Erythroblast (primary cell): ENCODE measurements at places on chromosomes 2 and 18.

- DNase-seq, result no peak
Measured at GRCh38 chr2:132884705-132885104, 214.7 kb upstream of the LYPD1 start.

DNA sequence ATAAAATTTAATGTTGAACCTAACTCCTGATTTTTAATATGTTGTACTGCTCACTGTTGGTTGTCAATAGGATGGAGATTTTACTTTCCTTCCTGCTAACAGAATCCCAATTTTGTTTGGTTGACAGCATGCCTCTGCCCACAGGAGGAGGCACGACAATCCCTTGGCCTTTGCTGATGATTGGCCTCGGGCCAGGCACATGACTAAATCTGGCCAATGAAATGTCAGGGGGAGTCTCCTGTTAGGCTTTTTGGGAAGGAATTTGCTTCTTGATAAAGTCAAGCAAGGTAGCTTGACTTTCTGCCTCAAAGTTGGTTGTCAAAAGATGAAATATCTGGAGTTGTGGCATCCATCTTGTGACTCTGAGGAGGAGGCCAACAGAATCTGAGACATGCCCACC is 6.8 kb upstream of the TGFA start:
- no peak for DNase-seq

DNA sequence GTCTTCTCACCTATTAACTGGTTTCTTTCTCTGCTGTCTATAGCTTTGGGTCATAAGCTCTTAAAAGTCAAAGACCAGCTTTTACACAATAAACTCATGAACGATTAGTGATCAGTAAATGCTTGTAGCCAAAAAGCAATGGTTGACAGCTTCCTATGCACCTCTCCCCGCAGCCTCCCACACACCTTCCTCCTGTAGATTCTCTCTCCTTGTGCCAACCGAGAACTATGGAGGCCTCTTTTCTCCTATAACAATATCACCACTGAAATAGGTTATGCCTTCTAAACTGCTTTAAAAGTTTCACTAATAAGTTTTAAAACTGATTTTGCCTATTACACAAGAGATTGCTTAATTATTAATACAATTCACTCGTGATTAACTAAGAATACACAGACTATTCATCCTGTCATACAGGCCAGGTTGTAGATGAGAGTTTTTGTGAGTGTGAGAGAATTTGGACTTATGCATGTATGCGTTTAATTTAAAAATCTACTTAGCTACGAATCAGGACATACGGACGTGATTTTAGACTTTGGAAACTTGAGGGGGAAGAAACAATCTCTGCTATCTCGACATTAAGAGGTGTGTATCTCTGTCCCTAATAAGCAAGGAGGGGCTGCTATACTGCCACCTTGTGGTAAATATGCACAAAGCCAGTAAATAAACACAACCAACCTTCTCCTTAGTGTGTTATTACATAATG is 229.1 kb upstream of the RBBP8 start:
- DNase-seq, result peak; percentile 65

DNA sequence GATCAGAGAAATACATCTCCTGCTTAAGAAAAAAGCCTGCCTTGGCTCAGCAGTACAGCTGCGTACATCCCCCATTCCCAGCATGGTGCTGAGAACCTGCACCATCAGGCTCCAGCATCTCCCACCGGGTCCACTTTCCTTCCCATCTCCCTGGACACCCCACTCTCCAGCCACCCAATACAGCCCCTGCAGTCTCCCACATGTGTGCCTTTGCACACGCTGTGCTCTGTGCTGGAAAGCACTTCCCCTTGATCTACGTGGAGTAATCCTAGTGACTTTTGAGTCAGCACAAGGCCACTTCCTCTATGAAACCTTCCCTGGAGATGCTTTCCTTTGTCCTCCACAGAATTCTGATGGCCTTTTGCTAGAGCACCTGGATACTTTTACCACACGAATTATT is 17.0 kb downstream of the STAT1 start:
- DNase-seq, result no peak

DNA sequence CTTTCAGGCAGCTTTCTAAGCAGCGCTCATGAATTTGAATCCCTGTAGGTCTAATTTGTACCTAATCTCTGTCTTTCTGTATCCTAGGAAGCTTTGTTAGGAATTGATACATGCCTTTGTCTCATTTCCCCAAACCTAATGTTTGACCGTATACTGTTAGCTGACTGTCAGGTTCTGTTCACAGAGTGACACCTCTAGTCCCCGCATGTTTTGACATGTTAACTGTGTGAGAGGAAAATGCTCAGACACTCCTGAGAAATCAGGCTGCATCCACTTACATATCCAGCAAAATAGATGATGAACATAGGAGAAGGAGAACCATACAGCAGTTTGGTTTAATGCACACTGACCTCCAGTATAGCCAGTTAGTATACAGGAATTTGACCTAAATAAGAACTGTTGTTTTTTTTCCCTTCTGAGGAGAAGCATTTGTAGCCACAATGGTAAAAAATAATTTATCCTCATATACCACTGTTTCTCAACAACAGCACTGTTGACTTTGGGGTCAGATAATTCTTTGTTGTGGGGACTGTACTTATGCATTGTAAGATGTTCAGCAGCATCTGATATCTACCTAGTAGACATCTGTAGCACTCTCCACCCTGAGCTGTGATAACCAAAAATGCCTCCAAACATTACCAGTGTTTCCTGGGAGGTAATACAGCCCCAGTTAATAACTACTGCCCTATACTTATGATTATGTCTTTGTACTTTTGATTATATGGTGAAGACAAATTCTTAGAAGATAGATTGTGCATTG is 130.9 kb downstream of the NCOA1 start:
- no peak for DNase-seq

DNA sequence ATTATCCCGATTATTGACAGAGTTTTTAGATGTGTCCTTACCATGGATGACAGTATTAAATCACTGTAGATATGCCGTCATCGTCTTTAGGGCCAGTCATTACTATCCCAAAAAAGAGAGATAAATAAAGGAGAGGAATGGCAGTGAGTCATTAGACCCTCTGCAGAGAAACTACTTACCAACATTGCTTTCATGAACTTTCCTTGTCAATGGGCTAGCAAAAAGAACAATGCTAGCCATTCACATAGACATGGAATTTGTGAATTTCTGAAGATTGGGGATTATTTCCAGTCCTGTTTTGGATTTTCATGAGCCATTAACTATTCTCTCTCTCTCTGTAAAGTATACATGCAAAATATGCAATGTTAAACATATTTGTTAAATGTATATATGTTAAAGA is 319.4 kb upstream of the FANCL start:
- no peak for DNase-seq

DNA sequence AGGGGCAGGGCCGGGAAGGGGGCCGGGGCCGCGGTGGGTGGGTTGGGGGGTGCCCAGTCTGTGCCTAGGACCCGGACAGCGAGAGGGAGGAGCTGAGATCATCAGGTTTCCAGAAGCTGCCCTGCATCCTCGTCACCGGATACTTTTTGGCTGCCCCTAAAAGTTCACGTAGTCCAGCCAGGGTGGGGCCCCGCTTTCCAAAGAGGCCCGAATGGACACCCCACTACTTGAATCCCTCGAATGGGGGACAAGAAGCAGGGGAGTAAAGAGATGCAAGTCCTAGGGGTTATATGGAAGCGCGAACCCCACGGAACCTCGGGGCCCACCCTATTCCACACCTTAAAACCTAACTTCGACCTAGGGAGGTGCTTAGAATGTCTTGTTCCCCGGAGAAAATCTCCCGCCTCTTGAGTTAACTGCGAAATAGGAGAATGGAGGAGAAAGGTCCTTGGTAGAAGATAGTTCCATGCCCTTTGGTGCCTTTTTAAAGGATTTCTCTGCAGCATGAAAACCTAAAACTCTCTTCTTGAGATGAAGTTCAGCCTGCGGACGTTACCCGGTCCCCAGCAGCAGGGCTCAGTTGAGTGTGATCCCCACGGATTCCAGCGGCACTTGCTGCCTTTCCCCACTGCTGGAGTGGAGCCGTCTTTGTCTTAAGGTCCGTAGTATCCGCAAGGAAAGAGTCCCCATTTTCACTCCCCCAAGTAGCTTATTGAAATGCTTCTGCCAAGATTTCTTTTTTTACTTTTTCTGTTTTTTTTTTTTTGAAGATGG is 2.1 kb upstream of the RNF152 start:
- DNase-seq, result no peak

GRCh38 chr2:67516899-67517530 is 119.9 kb downstream of the ETAA1 start:
- DNase-seq, result no peak

- no peak for DNase-seq
Measured at GRCh38 chr2:232328032-232328422, 50.5 kb upstream of the ALPP start.

DNA sequence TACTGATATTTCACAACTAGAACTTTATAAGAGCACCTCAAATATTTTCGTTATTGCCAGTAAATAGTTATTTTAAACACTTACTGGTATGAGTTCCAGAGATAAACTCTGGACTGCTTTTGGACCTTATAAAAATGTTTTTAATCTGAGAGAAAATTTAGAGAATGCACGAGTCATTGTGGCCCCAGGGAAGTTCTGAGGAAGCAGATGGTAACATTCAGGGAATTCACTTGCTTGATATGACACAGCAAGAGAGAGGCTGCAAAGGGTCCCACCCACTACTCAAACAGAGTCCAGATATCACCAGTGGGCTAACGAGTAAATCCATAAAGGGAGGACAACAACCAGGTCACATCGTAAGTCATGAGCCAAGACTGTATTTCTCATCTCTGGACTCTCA is 526.8 kb downstream of the TDRD15 start:
- no peak for DNase-seq

DNA sequence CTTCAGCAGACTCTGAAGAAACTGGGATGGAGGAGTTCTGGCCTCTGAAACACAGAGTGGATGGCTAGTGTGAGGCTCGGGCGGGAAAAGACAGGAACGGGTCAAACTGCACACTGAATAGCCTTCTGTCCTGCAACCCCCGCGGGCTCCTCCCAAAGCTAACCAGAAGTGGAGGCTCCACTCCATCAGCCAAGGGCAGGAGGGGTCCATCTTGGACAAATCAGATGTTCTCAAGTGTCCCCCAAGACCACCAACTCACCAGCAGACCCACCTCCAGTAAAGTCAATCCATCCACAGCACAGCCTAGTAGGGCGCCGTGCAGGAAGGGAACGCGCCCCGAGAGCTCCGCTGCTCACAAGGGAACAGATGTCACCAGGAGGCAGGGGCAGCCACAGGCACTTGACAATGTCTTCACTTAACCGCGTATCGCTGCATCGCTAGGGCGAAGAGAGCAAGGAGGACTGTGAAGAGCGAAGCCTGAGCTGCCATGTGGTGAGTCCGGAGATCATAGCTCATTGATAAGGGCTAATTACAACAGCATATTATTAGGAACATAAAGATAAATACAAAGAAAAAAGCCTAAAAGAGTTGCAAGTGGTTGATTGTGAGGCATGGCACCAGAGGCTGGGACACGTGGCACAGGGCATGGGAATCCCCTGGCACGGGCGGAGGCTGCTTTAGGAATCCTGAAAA is 494.6 kb upstream of the MYT1L start:
- DNase-seq, result no peak

DNA sequence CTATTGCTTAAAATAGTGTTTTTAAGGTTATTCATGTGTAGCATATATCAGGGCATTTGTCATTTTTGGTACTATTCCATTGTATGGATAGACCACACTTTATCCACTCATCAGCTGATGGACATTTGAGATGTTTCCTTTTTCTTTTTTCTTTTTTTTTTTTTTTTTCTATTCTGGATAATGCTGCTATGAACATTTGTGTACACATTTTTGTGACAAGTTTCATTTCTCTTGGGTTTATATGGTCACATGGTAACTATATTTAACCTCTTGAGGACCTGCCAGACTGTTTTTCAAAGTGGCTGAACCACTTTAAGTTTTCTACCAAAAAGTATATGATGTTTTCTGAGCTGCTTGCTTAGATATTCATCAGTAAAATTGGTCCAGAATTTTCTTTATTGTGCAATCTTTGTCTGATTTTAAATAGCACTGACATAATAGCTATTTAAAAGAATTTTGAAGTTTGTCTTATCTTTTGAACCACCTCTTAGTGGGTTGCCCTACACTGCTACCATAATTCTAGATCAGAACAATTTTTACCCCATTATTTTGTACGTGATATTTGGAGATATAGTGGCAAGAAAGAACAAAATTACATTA is 219.4 kb upstream of the SIX3 start:
- DNase-seq, result no peak

DNA sequence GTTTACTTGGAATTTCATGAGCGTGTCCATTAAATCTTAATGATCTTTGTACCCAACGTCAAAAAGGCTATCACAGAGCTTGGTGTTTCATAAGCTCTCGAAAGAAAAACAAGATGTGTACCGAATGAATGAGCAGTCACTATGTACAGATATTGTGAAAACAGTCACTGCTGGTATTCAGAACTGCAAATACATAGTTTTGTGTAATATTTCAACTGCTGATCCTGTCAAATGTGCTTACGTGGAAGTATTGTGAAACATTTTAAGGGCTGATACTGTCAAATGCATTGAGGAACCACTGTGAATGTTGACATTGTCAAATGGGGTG is 184.2 kb upstream of the KLHL29 start:
- DNase-seq, result no peak

DNA sequence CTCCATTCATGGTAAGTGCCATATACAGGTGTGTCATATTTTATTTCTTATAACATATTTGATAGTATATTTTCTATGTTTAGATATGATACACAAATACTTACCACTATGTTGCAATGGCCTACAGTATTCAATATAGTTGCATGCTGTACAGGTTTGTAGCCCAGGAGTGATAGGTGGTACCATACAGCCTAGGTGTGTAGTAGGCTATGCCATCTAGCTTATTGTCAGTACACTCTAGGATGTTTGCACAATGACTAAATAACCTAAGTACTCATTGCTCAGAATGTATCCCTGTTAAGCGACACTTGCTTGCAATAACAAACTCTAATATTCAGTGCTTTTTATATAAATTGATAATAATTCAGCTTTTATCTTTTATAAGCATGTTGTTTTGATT is 563.1 kb upstream of the LINC00305 start:
- DNase-seq, result no peak

- no peak for DNase-seq
Measured at GRCh38 chr2:128354161-128354560, 35.5 kb upstream of the HS6ST1 start.

GRCh38 chr2:181985632-181986205 is at the start of gene PPP1R1C:
PPP1R1C (plus strand) TSS chr2:181985853; CDS start chr2:181986111, 258 bp downstream.
- no peak for DNase-seq

DNA sequence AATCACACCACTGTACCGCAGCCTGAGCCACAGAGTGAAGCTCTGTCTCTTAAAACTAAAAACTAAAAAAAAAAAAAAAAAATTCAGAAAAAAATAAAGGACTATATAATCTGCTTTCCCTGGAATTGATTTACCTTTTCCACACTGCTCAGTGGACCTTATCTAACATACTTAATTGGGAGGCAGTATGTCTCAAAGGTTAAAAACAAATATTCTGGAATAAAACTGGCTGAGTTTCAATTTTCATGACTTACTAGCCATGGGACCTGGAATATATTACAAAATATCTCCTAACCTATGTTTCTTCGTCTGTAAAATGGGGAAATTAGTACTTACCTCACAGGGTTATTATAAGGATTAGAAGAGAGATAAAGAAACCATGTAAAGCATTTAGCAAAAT is 11.8 kb downstream of the NCKAP1 start:
- DNase-seq, result no peak

GRCh38 chr2:23668756-23669304 is 258.1 kb downstream of the ATAD2B start:
- no peak for DNase-seq

GRCh38 chr2:224930124-224930523 is 112.1 kb downstream of the DOCK10 start:
- DNase-seq, result no peak

GRCh38 chr2:226093364-226093763 is 693.9 kb downstream of the NYAP2 start:
- DNase-seq, result no peak
